Neural progenitor cell (in vitro differentiated cells): ENCODE measurements at places on chromosomes 3 and 15. TPM values are rescaled to one million over a fixed set of nuclear protein-coding genes. Genes with fewer than 3 reads are reported as not detected.

DNA sequence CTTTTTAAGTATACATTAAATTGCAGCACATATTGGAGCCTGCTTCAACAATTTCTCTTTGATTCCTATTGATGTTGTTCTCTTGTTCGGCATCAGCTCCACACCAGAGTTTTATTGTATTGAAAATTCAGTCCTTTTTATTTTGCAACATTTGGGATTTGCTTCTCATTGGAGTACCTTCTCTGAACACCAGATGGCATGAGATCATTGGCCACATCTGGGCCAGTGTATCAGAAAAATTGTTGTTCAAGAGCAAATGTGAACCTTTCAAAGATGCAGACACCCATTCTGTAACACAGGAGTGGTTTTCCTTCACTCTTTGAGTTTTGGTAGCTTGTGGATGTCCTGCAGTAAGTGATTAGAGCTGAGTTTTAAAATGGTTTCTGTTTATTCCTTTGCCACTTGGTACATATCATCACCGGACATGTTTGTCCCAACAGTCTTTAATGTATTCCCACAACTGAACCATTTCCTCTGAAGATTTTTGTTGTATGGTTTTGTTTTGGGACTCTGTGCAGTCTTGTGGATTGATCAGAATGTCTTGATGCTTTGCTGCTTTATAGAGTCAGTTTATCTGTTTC lies 96.1 kb downstream of the MCTP2 start:
- H3K27ac ChIP-seq, result no peak overlapping the region
- no peaks in the 10 kb centered on the region for H3K27me3 ChIP-seq
- no peaks in the 10 kb centered on the region for H3K36me3 ChIP-seq
- peak; percentile 34 for DNase-seq
- no peaks in the 10 kb centered on the region for H3K4me1 ChIP-seq

GRCh38 chr3:161310649-161311423 lies 60.5 kb downstream of the SPTSSB start:
- no peak overlapping the region for H3K4me3 ChIP-seq
- no peaks in the 10 kb centered on the region for H3K4me1 ChIP-seq
- H3K27me3 ChIP-seq, result no peaks in the 10 kb centered on the region
- no peak for DNase-seq

DNA sequence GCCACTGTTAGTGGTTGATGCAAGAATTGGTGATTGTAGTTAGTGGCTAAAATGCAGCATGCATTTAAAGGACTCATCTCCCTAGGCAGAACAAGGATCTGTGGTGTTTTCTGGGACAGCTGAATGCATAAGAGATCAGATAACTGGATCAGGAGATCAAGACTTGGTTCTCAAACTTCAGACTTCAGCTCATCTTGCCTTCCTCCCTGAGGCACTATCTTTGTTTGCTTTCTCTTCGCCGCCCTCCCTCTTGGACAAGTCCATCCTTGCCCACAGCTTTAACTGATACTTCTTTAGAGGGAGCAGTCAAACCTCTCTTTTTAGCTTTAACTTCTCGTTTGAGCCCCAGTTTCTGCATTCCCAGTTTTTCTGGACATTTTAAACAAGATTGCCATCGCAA lies 195.4 kb upstream of the TPRG1 start:
- H3K4me1 ChIP-seq, result no peaks in the 10 kb centered on the region
- no peak for DNase-seq
- no peak overlapping the region for H3K4me3 ChIP-seq
- H3K27me3 ChIP-seq, result no peaks in the 10 kb centered on the region
- no peaks in the 10 kb centered on the region for H3K36me3 ChIP-seq

GRCh38 chr3:178010306-178010705 lies 525.9 kb upstream of the KCNMB2 start:
- no peak for DNase-seq
- no peaks in the 10 kb centered on the region for H3K4me1 ChIP-seq
- H3K27me3 ChIP-seq, result no peaks in the 10 kb centered on the region
- no peak overlapping the region for H3K4me3 ChIP-seq

GRCh38 chr3:25338158-25338725 lies 89.8 kb upstream of the RARB start:
- H3K27me3 ChIP-seq, result no peaks in the 10 kb centered on the region
- peaks cover 19% of the 10 kb centered on the region for H3K4me1 ChIP-seq
- H3K36me3 ChIP-seq, result no peaks in the 10 kb centered on the region
- no peak overlapping the region for H3K4me3 ChIP-seq
- peak; percentile 15 for DNase-seq

GRCh38 chr3:197014942-197015575 lies 14.6 kb downstream of the MELTF start:
- no peak for DNase-seq
- no peak overlapping the region for H3K4me3 ChIP-seq
- H3K36me3 ChIP-seq, result no peaks in the 10 kb centered on the region
- no peaks in the 10 kb centered on the region for H3K27me3 ChIP-seq

- H3K4me3 ChIP-seq, result no peak overlapping the region
- H3K4me1 ChIP-seq, result peaks cover 11% of the 10 kb centered on the region
- H3K36me3 ChIP-seq, result no peaks in the 10 kb centered on the region
- no peak overlapping the region for H3K27ac ChIP-seq
- DNase-seq, result peak; percentile 3
Observed at GRCh38 chr3:188906236-188906635, 265.5 kb upstream of the TPRG1 start.

DNA sequence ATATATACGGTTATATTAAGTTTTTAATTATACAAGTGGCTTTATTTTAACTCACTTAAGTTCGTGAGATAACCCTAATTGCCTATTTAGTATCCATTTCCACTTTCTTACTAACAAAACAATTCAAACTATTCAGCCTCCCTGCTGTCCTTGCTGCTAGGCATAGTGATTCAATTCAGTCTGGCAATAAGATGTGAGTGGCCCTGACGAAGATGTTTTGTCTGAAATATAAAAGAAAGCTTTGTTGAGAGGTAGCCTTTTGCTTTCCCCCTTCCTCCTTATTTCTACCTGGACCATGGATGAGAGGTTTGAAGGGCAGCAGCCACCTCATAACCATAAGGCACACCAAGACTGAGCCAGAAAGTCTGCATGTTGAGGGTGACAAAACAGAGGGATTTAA lies 89.3 kb upstream of the TRIM42 start:
- peak; percentile 39 for DNase-seq
- no peaks in the 10 kb centered on the region for H3K27me3 ChIP-seq
- no peak overlapping the region for H3K4me3 ChIP-seq
- H3K27ac ChIP-seq, result no peak overlapping the region
- H3K36me3 ChIP-seq, result no peaks in the 10 kb centered on the region
- peaks cover 9% of the 10 kb centered on the region for H3K4me1 ChIP-seq

DNA sequence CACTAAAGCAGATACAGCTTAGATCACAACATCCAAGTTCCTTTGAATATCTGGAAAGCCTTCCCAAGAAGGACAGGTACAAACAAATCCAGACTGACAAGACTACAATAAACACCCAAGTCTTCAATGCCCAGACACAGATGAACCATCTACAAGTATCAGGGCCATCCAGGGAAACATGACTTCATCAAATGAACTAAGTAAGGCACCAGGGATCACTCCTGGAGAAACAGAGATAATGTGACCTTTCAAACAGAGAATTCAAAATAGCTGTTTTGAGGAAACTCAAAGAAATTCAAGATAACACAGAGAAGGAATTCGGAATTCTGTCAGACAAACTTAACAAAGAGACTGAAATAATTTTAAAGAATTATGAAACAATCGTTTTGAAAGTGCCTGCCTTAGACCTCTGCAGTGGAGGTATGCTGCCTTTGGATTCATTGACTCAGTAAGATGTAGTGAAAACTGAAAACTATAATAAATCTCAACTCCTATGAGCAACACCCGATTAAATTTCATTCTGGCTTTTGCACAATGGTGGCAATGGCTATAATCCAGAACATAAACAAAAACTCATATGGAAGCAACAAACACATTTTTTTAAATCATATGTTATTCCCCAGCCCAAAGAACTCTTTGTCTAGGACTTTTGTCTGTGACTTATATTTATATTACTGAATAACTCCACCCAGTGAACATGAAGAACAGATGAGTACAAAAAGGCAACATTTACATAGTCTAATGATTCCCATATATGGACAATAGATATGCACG lies 12.6 kb upstream of the COL8A1 start:
- no peak overlapping the region for H3K27ac ChIP-seq
- no peak overlapping the region for H3K4me3 ChIP-seq
- DNase-seq, result no peak
- H3K4me1 ChIP-seq, result no peaks in the 10 kb centered on the region
- H3K36me3 ChIP-seq, result no peaks in the 10 kb centered on the region

Gene GRK7
- 0.03 TPM in 1 of 2 replicates, not detected in the other for total RNA-seq

Gene ARL14
- total RNA-seq, result not detected in 2 replicates
